ENCODE measurements at places on chromosomes 11 and 22. TPM values are rescaled to one million over a fixed set of nuclear protein-coding genes. Genes with fewer than 3 reads are reported as not detected.

Gene BRSK2
- polyA plus RNA-seq, result 3.3 TPM

Gene CRYBB2
- 1.3 TPM for polyA plus RNA-seq

Gene PTGDR2
- 3.5 TPM for polyA plus RNA-seq

Gene DTX4
- 23.8 TPM for polyA plus RNA-seq

Gene SVIP
- 11.4 TPM for polyA plus RNA-seq

Gene JAML
- 21.6 TPM for polyA plus RNA-seq

Gene CREB3L1
- polyA plus RNA-seq, result 15.7 TPM

Gene TMPRSS4
- 117 TPM for polyA plus RNA-seq
